ENCODE measurements at places on chromosomes 1 and 21.

- peak; percentile 12 for DNase-seq
These were observed 110.9 kb downstream of the KCNN3 start for GRCh38 chr1:154759196-154759595.

- no peak for DNase-seq
These were observed 166.2 kb upstream of the PLXNA2 start for GRCh38 chr1:208410409-208410808.

DNA sequence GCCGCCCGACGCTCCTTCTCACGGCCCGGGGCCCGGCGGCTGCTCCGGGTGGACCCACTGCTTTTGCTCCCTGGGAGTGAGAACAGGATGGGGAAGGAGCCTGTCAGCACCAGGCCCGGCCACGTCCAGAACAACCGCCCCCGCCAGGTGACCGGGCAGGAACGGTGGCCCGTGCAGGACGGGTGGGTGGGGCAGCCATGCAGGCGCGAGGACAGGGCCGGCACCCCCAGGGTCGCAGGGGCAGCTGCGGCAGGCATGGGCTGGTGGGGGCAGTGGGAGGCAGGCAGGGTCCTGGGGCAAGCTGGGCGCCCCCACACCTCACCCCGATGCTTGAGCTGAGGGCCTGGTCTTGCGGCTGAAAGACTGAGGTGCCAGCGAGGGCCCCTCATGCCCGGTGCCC, 5.4 kb downstream of the TAS1R3 start:
- no peak for DNase-seq

DNA sequence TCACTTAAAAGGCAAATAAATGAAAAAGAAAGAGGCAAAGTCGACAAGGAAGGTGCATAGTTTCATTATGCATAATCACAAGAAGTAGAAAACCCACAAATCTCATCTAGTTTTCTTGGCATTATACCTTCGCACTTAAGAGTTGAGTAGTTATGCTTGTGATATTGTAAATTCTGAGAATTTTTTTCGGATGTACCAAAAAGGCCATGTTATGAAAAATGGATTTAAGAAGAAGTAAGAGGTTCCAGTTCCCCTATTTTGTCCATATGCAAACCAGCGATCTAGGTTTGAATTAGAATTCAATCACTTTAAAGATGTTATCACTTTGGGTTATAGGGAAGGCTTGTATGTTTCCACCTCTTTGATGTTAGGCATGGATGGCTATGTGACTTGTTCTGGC, 7.9 kb upstream of the ERICH3 start:
- no peak for DNase-seq

DNA sequence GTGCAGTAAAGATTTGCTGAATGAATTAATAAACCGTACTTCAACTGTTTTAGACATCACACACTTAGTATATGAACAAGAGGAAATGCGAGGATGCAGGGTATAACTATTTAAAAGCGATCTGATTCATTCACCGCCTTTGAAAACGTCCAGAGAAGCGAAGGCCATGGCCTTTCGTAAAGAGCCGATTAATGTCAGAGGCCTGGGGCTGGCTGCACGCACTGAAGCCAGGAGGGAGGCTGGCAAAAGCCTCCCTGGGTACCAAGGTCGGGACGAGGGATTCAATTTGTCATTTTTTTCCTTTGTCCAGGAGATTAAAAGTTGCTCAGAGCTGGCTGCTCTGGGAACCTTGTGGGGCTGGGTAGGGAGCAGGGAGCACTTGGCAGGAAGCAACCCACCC, 307.4 kb downstream of the NPHP4 start:
- no peak for DNase-seq

DNA sequence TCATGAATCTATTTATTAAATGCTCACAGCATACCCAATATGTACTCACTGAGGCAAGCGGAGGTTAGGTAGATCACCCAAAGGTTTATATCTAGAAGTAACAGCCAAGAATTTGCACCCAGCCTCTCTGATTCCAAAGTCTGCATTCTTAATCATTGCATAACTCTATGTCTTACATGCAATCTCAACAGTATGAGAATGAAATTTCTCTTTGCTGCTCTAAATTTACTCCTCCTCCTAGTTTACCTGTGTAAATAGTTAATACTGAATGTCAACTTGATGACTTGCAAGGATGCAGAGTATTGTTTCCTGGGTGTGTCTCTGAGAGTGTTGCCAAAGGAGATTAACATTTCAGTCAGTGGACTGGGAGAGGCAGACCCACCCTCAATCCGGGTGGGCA, 840.6 kb downstream of the BRINP3 start:
- DNase-seq, result no peak

DNA sequence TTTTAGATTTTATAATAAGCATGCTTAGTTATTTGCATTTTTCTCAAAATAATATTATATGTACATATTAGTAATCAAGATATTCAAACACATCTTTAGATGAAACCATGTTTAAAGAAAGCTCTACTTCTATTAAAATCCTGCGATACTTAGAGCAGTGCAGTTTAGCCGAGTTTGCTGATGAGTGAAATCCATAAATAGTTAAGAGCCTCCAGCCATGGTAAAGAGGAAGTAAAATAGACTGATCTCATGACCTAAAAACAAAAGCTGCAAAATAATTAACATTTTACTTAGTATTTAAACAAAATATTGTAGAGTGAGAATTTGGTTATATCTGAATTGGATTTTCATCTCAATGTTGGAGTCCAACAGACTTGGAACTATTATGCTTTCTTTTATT, 147.4 kb upstream of the NRIP1 start:
- no peak for DNase-seq

- no peak for DNase-seq
These were observed 3.6 kb upstream of the MAN1A2 start for GRCh38 chr1:117363571-117364048.

- no peak for DNase-seq
These were observed 11.6 kb downstream of the CAMK2N1 start for GRCh38 chr1:20474333-20474975.

- DNase-seq, result no peak
These were observed 16.1 kb upstream of the AJAP1 start for GRCh38 chr1:4638345-4638729.

- no peak for DNase-seq
These were observed 107.4 kb downstream of the GIPC2 start for GRCh38 chr1:78153092-78153736.

GRCh38 chr1:40818264-40818961, 34.8 kb downstream of the KCNQ4 start:
- peak; percentile 37 for DNase-seq

DNA sequence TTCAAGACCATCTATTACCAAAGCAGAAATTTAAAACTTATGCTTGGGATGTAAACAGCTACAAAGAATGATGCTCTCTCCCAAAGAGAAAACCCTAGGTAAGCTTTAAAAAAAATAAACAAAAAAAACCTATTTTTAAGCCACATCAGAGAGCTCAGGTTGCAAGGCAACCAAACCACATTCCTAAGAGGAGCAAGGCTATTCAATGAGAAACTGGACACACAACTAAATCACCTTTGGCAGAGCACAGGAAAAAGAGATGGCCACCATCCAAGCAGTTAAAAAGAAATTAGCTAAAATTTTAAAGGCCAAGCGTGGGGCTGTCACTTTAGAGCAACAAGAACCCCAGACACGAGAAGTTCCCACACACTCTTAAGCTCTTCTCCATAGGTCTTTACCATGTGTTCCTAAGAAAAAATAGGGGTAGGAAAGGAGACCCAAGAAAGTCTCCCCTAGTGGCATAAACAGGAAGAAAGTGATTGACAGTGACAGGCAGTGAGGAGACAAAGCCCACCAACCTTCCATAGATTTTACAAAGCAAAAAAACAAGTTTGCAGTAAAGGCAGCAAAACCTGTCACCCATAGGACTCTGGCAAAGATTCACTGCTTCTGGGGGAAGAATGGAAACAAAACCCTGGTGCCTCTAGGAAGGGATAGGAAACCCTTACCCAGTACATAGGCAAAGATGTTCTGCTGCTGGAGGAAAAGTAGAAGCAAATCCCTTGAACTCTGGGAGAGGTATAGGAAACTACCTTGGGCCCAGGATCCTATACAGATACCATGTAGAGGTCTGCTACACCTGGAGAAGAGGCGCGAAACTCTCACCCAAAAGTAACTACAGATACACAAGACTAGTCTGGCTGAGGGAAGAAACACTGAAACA, 68.5 kb downstream of the FOXJ3 start:
- no peak for DNase-seq

DNA sequence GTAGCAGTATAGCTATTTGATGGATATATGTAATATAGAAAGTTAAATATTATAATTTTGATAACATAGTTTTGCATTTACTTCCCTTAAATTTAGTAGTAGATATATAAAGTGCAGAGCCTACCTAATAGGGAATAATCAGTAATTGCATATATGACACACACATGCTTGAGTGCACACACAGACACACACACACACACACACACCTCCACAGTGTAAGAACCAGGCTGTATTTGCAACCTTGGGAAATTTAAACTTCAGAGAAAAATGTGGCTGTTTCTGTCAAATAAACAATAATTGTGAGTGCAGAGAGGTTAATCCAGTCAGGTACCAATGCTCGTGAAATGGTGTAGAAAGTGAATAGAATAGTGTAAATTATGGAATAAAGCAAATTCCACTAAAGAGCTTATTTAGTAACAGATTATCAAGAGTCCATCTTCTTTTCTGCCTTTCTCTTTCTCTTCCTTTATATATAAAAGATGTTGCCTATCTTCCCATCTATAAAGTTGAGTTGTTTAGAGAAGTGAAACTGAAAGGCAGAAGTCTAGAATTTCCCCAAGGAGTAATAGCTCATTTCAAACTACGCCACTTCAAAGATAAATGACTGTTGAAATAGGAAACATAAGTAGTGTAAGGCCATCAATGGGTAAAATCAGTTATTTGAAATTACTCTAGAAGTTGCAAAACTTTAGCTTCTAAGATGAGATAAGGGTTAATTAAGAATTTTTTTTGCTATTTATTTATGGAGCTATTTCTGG, 273.7 kb downstream of the SRGAP2C start:
- no peak for DNase-seq

DNA sequence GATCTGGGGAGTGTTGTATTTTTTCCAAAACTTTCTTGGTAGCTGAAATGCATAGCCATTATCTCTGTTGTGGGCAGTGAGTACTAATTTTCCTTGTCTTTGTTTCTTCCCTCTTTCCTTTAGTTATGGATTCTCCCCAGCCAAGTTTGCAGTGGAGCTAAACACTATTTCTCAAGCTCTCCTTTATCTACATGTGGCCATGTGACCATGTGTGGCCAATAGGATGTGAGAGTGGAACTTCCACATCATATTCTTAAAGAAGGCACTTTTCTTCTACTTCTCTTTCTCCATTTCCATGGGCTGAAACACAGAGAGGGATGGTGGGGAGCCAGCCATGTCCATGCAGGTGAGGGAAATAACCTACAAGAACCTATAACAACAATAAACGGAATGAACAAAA, 230.8 kb downstream of the CTH start:
- no peak for DNase-seq

GRCh38 chr1:84743896-84744295, 53.6 kb upstream of the SSX2IP start:
- no peak for DNase-seq

DNA sequence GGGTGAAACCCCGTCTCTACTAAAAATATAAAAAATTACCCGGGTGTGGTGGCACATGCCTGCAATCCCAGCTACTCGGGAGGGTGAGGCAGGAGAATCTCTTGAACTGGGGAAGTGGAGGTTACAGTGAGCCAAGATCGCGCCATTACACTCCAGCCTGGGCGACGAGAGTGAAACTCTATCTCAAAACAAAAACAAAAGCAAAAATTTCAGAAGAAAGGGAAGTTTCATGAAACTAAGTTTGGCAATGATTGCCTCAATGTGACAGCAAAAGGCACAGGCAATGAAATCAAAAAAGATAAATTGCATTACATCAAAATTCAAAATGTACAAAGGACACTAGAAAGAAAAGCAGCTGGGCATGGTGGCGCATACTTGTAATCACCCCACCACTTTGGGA, 40.1 kb downstream of the BTF3L4 start:
- no peak for DNase-seq

DNA sequence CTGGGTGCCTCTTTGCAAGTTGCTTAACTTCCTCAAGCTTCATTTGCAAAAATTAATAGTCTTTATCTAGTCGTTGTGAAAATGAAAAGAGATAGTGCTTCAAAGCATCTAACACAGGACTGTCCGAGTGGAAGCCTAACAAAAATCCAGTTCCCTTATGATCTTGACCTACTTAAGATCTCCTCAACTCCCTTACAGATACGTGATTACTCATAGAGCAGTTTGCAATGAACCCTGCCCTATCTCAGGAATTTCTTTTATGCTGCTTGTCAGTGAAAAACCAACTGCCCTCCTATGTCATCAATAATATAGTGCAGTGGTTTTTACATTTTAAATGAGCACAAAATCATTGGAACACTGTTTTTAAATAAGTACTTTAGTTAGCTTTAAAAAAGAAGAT, 314.3 kb downstream of the BACH1 start:
- no peak for DNase-seq

- DNase-seq, result no peak
These were observed 11.5 kb upstream of the SLC9A1 start for GRCh38 chr1:27166351-27166802.

DNA sequence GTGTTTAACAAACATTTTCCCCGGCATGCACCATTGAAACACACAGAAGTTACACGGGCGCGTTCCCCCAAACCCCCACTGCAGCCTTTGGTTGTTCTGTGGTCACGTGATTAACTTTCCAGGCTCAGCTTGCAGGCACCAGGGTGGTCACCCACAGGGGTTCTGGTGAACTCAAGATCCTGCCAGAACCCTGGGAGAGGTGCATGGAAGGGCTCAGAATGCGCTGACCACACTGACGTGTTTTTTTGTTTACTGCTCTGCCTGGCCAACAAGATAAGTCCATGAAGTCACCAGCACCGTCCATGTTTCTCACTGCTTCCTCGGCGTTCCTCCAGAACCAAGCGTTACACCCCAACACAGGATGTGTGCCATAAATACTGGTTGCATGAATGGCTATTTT, 229.5 kb upstream of the VAMP3 start:
- DNase-seq, result no peak

- no peak for DNase-seq
These were observed 15.9 kb upstream of the RGS8 start for GRCh38 chr1:182700351-182700709.

DNA sequence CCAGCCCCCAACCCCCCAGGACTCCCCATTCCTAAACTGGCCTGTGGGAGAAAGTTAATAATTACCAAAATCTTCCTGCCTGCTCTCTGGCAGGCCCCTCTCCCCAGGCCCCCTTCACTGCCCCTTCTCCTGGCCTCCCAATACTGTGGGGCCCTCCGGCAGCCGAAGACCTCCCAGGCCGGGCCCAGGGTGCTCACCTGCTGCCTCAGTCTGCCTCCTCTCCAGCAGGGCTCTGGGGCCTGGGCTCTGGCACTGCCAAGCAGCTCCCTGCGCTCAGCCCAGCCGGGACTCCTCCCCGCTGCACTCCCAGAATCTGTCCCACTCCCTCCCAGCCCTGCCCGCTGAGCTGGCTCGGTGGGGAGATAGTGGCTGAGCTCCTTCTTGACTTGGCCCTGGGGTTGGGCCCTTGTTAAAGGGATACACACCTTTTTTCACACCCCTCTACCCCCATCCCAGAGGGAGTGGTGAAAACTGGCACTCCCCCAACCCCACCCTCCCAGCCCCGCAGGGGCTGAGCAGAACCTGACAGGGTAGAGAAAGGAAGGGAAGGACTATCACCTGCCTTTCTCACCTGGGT, at the start of gene S100A16:
Gene S100A16, minus strand, starts transcription at position 383 of the 577 bp plus-strand sequence. CDS start 4,986 bp downstream, outside the sequence.
- peak; percentile 81 for DNase-seq

All from uterus (tissue), 4 donors.